ENCODE measurements at places on chromosomes 3 and 15.

- peaks cover 28% of the 10 kb centered on the region for H3K4me1 ChIP-seq
- no peak for DNase-seq
- no peaks in the 10 kb centered on the region for H3K36me3 ChIP-seq
- H3K4me3 ChIP-seq: no peak overlapping the region
These were observed 3.7 kb upstream of the FAM107A start for GRCh38 chr3:58580826-58581327.

DNA sequence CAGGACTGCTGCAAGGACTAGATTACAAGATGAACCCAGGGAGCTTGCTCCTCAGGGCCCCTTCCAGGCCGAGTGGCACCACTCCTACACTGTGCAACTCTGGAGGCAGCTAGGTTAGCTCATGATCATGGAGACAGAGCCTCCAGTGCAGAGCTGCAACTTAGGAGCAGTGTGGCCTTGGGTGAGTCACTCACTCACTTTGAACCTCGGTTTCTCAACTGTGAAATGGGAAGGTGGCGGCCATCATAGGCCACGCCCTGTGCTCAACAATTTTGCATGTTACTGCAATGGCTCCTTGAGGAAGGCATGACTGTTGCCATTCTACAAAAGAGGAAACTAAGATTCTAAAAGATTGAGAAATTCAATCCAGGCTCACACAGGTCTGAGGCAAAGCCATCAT is 11.2 kb upstream of the CXCR6 start:
- DNase-seq: no peak
- H3K4me3 ChIP-seq: no peak overlapping the region
- no peaks in the 10 kb centered on the region for H3K4me1 ChIP-seq
- H3K36me3 ChIP-seq: peaks cover 36% of the 10 kb centered on the region
- H3K27me3 ChIP-seq: no peaks in the 10 kb centered on the region

DNA sequence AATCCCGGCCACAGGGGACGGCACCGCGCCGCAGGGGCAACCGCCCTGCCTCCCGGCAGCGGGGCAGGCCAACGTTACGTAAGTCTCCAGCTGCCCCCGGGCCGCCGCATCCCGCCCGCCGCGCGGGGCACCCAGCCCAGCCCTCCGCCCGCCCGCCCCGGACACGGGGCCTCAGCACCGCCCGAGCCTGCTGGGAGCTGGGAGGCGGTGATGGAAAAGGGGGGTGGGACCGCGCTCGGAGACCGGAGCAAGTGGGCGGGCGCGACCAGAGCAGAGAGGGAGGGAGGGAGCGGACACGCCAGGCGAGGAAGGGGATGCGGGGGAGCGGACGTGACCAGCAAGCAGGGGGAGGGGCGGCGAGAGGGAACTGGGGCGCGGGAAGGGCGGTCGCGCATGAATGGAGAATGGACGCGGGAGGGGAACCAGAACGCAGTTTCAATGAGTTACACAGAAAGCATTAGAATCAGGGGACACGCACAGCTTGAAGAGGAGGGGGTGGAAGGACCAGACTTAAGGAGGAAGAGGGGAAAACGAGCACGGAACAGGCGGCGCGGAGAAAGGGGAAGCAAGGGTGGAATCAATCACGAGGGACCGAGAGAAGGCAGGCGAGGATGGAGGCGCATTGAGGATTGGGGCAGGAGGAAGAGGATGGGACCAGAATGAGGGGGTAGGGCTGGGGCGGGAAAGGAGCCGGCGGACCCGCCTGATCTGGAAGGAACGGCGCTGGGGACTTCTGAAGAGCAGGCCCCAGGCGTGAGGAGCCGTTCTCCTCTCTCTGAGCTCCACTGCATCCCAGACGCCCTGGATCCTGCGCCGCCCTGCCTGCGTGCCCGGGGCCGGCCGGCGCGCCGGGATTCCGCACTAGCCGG is 559 bp downstream of the PKM start:
- H3K27me3 ChIP-seq: no peaks in the 10 kb centered on the region
- H3K4me1 ChIP-seq: peaks cover 38% of the 10 kb centered on the region
- peak overlapping the region; percentile 77 for H3K27ac ChIP-seq
- no peaks in the 10 kb centered on the region for H3K36me3 ChIP-seq
- peak; percentile 89 for DNase-seq

GRCh38 chr3:122533931-122534334 is 19.2 kb upstream of the KPNA1 start:
- H3K4me1 ChIP-seq: no peaks in the 10 kb centered on the region
- H3K27me3 ChIP-seq: no peaks in the 10 kb centered on the region
- no peaks in the 10 kb centered on the region for H3K36me3 ChIP-seq
- DNase-seq: no peak
- H3K4me3 ChIP-seq: no peak overlapping the region
- no peak overlapping the region for H3K27ac ChIP-seq
